ENCODE measurements at places on chromosomes 2 and 18.

GRCh38 chr2:237483018-237483731 is 3.9 kb upstream of the MLPH start:
- no peak for DNase-seq

DNA sequence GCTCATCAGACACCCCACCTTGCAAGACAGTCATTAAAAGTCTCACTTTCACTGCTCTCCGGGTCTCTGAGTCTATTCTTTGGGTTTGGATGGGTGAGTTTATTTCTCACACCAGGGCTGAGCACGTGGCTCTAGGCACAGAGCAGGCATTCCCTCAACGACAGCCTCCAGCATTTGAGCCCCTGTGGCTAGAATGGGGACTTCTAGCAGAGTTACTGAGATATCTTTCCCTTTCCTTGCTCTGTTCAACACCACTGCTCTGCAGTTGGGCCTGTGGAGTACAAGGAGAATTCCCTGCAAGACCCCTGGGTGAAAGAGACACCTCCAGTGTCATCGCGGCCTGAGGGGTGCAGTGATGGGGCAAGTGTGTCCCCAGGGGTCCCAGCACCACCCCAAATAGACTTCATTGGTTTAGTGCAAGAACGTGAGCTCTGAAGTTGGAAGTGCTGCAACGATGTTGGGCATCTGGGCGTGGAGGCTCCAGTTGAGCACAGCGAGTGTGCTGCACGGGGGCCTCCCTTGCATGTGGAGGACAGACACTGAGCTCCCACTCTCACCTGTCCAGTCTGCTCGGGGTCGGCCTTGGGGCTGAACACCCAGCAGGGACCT is 184.1 kb upstream of the HS6ST1 start:
- no peak for DNase-seq

GRCh38 chr2:9110893-9111569 is 95.6 kb upstream of the ASAP2 start:
- no peak for DNase-seq

DNA sequence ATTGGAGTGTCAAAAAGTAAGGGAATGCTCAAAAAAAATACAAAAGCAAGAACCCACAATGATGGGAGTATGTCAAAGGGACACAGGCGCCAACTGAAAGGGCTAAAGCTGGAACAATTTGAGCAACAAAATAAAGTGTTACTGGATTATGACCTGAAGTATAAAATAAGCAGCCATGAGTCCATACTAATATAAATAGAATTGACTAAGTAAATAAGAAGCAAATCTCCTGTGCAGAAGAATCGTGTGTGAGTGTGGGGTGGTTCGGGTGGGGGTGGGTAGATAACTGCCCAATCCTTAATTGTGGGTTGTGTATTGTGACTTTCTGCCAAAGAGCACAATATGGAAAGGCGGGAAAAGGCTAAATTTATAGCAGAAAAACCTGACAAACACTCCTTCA is 23.5 kb downstream of the IRS1 start:
- no peak for DNase-seq

GRCh38 chr18:74163019-74163660 is 14.8 kb downstream of the TIMM21 start:
- no peak for DNase-seq

DNA sequence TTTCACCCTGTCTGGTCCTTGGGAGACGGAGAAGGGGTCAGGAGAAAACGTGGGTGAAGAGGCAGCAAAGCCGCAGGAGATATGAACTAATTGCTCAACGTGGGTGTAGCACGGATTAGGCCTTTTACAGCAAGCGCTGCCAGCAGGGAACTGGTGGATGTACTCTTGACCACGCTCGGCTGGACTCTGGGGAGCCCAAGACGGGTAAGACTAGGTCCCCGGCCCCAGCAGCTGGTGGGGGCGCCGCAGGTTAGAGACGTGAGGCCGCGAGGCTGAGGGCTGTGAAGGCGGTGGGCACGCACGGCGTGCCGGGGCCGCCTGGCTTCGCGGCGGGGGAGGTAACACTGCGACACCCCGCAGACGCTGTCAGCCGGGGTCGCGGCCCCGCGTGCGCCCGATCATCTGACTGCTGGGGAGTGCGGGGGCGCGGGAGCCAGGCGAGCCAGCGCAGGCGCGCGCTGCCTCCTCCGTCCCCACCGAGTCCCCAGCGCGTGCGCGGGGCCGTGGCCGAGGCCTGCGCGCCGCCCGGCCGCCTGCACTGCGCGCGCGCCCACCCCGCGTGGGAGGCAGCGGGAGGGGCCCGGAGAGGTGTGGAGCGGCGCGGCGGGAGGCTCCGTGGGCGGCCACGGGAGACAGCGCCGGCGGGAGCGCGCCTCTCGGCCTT is at the start of gene CLIP4:
TSS of gene CLIP4 (plus strand) at position 470 of the 664 bp plus-strand sequence. CDS start 5,974 bp downstream, outside the sequence.
- DNase-seq = peak; percentile 79

DNA sequence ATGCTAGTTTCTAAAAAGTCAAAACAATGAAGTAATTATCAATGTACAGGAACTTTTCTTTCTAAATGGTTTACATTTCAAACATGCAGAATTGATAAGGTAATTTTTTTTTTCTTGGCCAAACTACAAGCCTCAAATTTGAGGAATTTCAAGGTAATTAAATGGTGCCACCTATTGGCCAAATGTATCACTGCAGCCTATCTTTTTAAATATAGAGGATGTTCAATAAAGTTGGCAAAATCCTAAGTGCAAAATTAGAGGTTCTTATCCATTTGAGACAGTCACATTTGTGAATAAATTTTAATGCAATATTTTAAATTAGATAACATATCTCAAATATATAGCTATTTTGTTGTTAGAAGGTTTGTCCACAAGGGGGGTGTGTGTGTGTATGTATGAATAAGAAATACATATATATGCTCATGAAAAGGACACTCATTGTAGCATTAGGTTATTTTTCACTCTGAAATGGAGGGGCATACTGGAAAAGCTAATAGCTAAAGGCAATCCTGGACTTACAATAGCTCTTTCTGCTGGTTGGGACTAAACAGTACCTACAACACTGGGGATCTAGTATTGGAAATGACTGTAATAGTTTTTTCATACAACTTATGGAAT is 26.2 kb downstream of the MMADHC start:
- DNase-seq = no peak

GRCh38 chr2:201267278-201268030 is 7.1 kb downstream of the CASP8 start:
- DNase-seq = peak; percentile 34

GRCh38 chr18:45050712-45051601 is 370.3 kb downstream of the SETBP1 start:
- no peak for DNase-seq

DNA sequence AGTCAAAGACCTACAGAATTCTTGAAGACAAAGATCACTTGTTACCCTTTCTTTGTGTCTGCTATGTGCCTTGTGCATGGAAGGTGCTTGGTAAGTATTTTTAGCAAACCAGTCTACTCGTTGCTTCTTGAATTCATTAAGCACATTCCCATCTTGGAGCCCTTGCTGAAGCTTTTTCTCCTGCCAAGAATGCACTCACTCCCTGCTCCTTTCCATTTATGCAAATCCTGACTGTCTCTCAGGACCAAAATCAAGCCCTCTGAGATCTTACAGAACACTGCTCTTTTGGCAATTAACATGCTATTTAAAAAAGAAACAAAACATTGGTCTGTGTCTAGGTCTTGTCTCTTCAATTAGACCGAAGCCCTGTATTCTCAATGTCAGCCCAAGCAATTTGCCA is 75.8 kb downstream of the CLHC1 start:
- no peak for DNase-seq

DNA sequence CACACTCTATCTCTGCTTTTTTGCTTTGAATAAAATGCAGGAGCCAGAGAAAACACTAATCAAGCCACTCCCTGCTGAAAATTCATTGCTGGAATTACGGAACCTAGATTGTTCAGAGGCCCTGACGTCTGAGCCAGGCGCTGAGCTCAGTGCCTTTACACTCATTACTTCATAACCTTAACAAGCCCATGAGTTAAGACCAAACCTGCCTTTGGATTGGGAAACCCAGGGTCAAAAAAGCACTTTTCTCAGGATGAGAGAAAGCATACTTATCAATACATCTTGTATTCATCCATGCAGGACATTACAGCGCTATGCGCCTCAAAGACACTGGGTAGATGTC is 762 bp downstream of the INO80C start:
- DNase-seq = no peak

GRCh38 chr2:85929096-85930050 is 40.6 kb upstream of the ST3GAL5 start:
- no peak for DNase-seq

DNA sequence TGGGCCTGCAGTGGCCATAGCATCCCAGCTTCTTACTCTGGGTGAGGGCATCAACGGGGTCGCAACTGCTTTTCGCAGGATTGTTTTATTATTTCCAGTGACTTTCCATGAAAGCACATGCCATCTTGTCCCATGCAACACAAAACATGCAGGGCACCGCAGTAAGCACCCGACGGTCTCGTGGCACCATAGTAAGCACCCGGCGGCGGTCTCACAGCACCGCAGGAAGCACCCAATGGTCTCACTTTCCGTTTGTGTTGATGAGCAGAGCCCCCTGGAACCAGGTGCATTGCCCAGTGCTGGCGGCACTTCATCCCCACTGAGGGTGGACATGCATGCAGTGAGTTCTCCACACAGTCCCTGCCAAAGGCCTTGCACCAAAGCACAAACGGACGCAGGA is 271.9 kb downstream of the MYT1L start:
- DNase-seq = no peak

GRCh38 chr18:6373187-6373586 is 41.5 kb downstream of the L3MBTL4 start:
- no peak for DNase-seq

- DNase-seq = no peak
Observed at GRCh38 chr2:69092857-69093256, 79.9 kb downstream of the ANTXR1 start.

- DNase-seq = no peak
Observed at GRCh38 chr2:27379383-27379835, 1.1 kb downstream of the ZNF513 start.

DNA sequence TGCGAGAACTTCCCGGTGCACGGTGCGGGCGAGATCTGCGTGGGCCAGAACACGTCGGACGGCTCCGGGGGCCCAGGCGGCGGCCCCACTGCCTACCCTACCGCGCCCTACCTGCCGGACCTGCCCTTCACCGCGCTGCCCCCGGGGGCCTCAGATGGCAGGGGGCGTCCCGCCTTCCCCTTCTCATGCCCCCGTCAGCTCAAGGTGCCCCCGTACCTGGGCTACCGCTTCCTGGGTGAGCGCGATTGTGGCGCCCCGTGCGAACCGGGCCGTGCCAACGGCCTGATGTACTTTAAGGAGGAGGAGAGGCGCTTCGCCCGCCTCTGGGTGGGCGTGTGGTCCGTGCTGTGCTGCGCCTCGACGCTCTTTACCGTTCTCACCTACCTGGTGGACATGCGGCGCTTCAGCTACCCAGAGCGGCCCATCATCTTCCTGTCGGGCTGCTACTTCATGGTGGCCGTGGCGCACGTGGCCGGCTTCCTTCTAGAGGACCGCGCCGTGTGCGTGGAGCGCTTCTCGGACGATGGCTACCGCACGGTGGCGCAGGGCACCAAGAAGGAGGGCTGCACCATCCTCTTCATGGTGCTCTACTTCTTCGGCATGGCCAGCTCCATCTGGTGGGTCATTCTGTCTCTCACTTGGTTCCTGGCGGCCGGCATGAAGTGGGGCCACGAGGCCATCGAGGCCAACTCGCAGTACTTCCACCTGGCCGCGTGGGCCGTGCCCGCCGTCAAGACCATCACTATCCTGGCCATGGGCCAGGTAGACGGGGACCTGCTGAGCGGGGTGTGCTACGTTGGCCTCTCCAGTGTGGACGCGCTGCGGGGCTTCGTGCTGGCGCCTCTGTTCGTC is 1.7 kb downstream of the FZD7 start:
- peak; percentile 23 for DNase-seq

DNA sequence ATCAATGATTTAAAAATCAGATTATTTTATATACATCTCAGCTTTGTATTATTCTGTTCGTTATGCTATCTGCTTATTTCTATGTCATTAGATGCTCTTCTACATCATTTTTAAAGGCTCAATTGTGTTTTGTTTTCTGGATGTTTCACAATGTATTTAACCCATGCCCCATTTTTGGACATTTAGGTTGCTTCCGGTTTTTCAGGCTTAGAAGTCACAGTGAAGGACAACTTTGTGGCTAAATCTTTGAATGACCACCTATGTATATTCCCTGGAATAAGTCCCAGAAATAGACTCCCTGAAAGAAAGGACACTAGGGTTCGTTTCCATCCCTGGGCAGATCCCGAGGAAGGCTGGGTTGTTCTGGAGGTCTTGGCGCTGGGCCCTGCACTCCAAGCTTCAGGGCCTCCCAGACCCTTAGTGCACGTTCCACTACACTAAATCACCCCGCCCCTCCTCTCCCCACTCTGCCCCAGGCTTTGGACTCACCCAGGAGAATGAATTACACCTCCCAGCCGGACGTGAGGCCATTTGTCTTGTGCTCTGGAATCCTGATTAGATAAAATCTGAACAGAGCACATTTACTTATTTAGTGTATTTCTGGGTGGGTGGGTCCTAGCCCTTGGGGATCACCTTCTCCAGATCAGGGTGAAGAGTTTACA is 188.2 kb downstream of the ZFP36L2 start:
- DNase-seq = no peak

DNA sequence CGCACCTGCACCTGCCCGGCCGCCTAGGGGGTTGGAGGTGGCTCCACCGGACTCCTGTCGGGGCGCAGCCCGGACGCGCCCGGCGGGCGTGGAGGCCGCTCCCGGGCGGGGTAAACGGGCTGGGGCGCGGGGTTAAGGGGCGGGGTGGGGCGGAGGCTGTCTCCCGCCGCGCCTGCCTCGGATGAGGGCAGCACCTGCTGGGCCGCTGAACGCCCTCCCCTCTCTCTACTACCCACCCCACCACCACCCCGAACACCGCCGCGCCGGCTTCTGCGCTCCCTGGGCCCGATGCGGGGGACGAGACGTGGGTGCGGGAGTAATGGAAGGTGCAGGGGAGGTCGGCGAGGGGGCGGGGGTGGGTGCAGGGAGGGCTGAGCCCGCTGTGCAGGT is 224.8 kb upstream of the ID2 start:
- DNase-seq = peak; percentile 38

DNA sequence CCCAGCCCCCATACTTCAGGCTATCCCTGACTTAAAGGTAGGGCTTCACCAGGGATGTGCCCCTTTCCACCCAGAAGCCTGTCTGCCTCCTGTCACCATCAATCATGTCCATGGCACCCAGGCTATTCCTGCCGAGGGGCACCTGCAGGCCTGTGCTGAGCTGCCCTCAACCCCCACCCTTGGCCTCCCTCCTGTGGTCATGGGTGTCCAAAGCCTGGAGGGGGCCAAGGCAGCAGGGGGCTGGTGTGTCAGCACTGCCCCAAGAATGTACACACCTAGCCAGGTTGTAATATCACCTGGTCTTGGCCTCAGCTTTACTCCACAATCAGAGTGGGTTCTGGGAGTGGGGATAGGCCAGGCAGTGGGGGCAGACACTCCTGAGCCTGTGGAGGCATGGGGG is 69.3 kb downstream of the SUCLG1 start:
- DNase-seq = no peak

- no peak for DNase-seq
Observed at GRCh38 chr2:236295481-236295880, 31.3 kb upstream of the ASB18 start.
